ENCODE measurements at places on chromosomes 1 and 21.
A peak's percentile ranks its signal among the peaks of the same experiment; 100 is the strongest.

DNA sequence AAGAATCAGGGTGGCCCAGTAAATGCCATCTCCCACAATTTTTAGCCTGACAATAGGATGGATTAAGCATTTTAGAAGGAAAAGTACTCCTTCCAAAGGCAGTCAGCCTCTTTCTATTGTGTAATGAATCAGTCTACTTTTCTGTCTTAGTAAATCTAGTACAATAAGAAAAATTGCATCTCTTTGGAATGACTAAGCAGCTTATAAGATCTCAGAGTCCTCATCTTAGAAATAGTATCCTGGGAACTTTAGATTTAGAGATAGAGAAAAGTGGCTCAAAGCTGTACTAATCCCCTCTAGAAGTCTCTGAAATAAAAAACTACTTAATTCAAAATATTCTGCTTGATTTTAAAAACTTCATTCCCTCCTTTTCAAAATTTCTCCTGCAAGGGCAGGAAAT lies 81.4 kb downstream of the SLC44A5 start:
- no peak overlapping the region for H3K4me3 ChIP-seq
- no peak overlapping the region for H3K27ac ChIP-seq
- no peaks in the 10 kb centered on the region for H3K36me3 ChIP-seq
- H3K4me1 ChIP-seq: no peaks in the 10 kb centered on the region

DNA sequence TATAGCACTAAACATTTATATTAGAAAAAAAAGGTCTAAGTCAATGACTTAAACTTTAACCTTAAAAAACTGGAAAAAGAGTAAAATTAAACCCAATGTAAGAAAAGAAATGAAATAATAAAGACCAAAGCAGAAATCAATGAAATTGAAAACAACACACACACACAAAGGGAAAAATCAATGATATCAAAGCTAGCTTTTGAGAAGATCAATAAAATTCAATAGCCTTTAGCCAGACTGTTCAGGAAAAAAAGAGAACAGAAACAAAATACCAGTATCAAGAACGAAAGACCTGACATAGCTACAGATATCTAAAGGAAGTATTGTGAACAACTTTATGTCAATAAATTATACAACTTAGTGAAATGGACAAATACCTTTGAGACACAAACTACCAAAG lies 7.1 kb downstream of the DHCR24 start:
- no peaks in the 10 kb centered on the region for H3K27me3 ChIP-seq
- no peak for DNase-seq
- H3K36me3 ChIP-seq: peaks cover 70% of the 10 kb centered on the region
- peaks cover 35% of the 10 kb centered on the region for H3K4me1 ChIP-seq

GRCh38 chr1:176552217-176552991 lies 89.4 kb downstream of the PAPPA2 start:
- no peak for DNase-seq
- H3K27me3 ChIP-seq: peaks cover 16% of the 10 kb centered on the region
- H3K4me3 ChIP-seq: no peak overlapping the region
- H3K27ac ChIP-seq: no peak overlapping the region
- no peaks in the 10 kb centered on the region for H3K36me3 ChIP-seq

DNA sequence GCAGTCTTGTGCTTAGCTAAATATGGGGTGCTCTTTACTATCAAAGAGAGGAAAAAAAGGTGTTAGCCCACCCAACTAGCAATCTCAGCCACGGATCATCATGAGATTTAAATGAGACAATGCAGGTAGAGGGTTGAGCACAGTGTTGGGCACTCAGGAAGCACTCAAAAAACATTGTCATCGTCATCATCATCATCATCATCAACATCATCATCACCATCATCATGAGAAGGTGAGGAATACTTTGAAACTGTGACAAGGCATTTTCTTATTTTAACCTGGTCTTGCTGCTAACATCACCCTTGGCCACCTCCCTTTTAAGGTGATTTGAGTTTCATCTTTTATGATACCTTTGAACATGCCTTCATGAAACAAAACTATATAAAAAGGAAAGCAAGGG lies 3.3 kb upstream of the MAPKAPK2 start:
- no peak overlapping the region for H3K4me3 ChIP-seq
- H3K27me3 ChIP-seq: peaks cover 33% of the 10 kb centered on the region
- DNase-seq: no peak
- H3K36me3 ChIP-seq: peaks cover 2% of the 10 kb centered on the region

- H3K27ac ChIP-seq: no peak overlapping the region
- H3K36me3 ChIP-seq: peaks cover 11% of the 10 kb centered on the region
- no peak overlapping the region for H3K4me3 ChIP-seq
- peaks cover 4% of the 10 kb centered on the region for H3K27me3 ChIP-seq
- DNase-seq: no peak
- peaks cover 26% of the 10 kb centered on the region for H3K4me1 ChIP-seq
Measured at GRCh38 chr21:42971897-42972275, 2.5 kb upstream of the PKNOX1 start.

GRCh38 chr21:29678626-29679025 lies 261.2 kb downstream of the GRIK1 start:
- H3K4me3 ChIP-seq: no peak overlapping the region
- no peaks in the 10 kb centered on the region for H3K4me1 ChIP-seq
- no peak overlapping the region for H3K27ac ChIP-seq
- H3K27me3 ChIP-seq: no peaks in the 10 kb centered on the region
- no peak for DNase-seq

GRCh38 chr1:197067457-197067818 lies 378 bp upstream of the F13B start:
- H3K36me3 ChIP-seq: no peaks in the 10 kb centered on the region
- no peaks in the 10 kb centered on the region for H3K27me3 ChIP-seq

DNA sequence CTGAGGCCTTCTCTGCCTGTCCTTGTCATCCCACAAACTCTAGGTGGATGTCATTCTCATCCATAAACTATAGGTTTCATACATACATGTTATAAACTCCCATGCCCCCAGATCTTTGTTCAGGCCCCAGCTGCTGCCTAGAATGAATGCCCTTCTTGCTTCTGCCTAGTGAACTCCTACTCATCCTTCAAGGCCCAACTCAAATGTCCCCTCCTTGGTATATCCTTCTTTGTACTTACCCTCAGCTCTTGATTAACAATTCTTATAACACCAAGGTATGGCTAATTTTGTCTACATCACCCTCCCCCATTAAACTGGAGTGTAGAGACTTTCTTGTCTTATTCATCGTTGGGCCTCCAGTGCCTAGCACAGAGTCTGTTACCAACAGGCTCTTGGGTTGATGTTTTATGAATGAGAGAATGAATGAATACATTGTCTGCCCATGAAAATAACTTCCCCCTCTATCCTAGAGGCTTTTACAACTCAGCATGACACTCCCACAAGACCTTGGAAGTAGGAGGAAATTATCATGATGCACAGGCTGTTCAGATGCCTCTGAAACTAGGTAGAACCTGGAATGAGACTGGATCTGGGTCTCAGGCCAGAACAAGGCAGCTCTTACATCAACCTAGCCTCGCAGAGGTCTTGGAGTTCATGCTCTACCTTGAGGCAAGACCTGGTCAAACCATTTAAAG lies 26.9 kb downstream of the EPHB2 start:
- no peak overlapping the region for H3K27ac ChIP-seq
- no peaks in the 10 kb centered on the region for H3K4me1 ChIP-seq
- no peak for DNase-seq
- H3K4me3 ChIP-seq: no peak overlapping the region
- H3K36me3 ChIP-seq: no peaks in the 10 kb centered on the region

DNA sequence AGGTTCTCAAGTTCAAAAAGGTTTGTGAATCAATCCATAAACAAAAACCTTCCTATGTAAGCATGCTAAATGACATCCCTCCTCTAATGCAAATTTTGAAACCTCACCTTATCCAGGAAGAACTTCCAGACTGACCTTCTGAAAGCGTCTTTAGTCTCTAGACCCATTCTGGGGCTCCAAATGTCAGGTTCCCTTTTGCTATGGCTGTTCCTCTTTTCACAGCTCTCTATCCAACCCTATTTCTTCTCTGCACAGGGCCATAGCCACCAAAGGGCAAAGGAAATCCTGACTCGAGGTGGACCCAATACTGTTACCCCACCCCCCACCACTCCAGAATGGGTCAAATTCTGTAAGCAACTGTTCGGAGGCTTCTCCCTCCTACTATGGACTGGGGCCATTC lies 3.4 kb downstream of the ATP1A4 start:
- DNase-seq: no peak
- peaks cover 42% of the 10 kb centered on the region for H3K27me3 ChIP-seq

- H3K4me1 ChIP-seq: peaks cover 16% of the 10 kb centered on the region
- DNase-seq: no peak
- H3K4me3 ChIP-seq: no peak overlapping the region
- peaks cover 18% of the 10 kb centered on the region for H3K27me3 ChIP-seq
Measured at GRCh38 chr1:66450043-66450514, 83.9 kb upstream of the SGIP1 start.

GRCh38 chr1:24032981-24033380 lies 52.9 kb upstream of the SRSF10 start:
- H3K4me1 ChIP-seq: no peaks in the 10 kb centered on the region
- H3K27me3 ChIP-seq: no peaks in the 10 kb centered on the region
- H3K27ac ChIP-seq: no peak overlapping the region
- no peaks in the 10 kb centered on the region for H3K36me3 ChIP-seq
- no peak overlapping the region for H3K4me3 ChIP-seq

DNA sequence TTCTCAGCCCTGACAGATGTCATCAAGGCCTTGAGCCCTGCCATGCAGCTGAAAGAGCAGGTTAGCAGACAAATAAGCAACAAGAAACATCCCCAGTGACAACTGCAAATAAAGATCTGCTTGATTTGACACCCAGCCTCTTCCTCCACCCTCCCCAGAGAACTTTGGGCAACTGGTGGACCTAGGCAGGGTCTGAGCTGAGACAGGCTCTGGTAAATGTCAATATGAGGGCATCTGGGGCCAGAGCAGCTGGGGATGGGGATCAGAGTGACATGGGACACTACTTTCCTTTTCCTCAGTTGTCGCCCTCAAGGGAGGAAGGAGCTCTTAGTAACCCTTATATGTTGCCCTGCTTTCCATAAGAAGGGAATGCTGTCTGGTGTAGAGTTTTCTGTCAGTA lies 544.1 kb downstream of the NEGR1 start:
- no peak overlapping the region for H3K4me3 ChIP-seq
- H3K27me3 ChIP-seq: no peaks in the 10 kb centered on the region
- no peaks in the 10 kb centered on the region for H3K36me3 ChIP-seq
- H3K27ac ChIP-seq: no peak overlapping the region
- DNase-seq: no peak

DNA sequence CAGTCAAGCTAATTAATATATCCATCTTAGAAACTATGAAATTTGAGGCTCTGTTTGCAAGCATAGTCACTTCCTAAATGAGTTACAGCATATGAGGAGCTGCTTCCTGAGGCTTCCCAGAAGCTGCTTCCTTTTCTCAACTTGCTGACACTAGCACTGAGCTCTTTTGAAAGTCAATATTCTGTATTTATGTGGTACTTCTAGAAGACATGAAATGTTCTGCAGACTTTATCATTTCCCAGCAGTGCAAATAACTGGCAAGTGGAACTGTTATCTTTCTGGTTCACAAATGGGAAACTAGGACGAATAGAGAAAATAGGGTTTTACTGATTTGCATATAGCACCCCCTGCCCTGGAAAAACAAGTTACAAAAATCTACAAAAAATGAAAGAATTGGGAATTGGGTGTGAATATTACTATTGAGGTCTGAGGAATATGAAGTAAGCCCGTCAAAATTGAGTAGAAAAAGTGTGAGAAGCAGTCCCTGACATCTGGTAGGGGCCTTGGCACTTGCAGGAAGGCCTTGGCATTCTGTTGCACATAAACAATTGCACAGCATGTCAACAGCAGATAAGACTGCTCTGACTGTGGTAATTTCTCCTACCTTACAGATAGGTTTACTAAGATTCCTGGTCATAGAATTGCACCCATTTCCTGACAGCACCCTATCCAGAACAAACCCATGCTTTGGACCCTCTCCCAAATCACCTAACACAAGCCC lies 7.1 kb downstream of the GIPC2 start:
- H3K4me1 ChIP-seq: peaks cover 5% of the 10 kb centered on the region
- H3K27ac ChIP-seq: peak overlapping the region; percentile 30
- DNase-seq: no peak
- peaks cover 9% of the 10 kb centered on the region for H3K27me3 ChIP-seq
- H3K4me3 ChIP-seq: no peak overlapping the region

DNA sequence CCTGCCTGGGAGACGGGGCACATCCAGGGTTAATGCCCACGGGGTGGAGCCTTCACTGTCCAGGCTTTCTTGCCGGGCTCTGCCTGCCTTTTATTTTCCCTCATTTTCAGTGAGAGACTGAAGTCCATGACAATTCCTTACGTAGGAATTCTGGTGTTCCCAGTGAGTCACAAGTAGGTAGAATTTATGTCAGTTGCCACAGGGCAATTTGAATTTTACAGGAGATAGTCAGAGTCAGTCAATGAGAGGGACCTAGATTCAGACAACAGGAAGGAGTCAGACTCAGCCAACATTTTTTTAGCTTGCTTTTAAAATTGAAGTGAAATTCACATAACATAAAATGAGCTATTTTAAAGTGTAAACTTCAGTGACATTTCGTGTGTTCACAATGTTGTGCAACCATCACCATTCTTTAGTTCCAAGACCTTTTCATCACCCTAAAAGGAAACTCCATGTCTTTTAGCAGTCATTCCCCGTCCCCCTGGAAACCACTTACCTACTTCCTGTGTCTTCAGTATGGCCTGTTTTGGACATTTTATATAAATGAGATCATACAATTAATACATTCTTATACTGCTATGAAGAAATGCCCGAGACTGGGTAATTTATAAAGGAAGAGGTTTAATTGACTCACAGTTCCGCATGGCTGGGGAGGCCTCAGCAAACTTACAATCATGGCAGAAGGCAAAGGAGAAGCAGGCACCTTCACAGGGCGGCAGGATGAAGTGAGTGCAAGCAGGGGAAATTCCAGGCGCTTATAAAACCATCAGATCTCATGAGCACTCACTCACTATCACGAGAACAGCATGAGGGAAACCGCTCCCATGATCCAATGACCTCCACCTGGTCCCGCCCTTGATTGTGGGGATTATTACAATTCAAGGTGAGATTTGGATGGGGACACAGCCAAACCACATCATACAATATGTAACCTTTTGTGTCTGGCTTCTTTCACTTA lies 14.6 kb downstream of the AJAP1 start:
- H3K36me3 ChIP-seq: no peaks in the 10 kb centered on the region
- H3K27ac ChIP-seq: no peak overlapping the region
- H3K4me1 ChIP-seq: no peaks in the 10 kb centered on the region
- no peak for DNase-seq
- no peak overlapping the region for H3K4me3 ChIP-seq
- H3K27me3 ChIP-seq: no peaks in the 10 kb centered on the region

- H3K4me3 ChIP-seq: no peak overlapping the region
- no peaks in the 10 kb centered on the region for H3K4me1 ChIP-seq
- DNase-seq: no peak
Measured at GRCh38 chr1:33972676-33973395, 109.0 kb downstream of the HMGB4 start.

Measured in activated naive CD4-positive, alpha-beta T cell treated with anti-CD3 and anti-CD28 coated beads, Interleukin-2, amount 10 ng/mL, durations not matched to agents 7 days and 5 days (primary cell).